ENCODE measurements at places on chromosomes 1 and 21.
A peak's percentile ranks its signal among the peaks of the same experiment; 100 is the strongest.

- DNase-seq, result no peak
Observed at GRCh38 chr1:53966794-53967193, 20.6 kb downstream of the LRRC42 start.

GRCh38 chr1:154263465-154264332 is 8.7 kb upstream of the HAX1 start:
- no peak for DNase-seq

- peak; percentile 33 for DNase-seq
Observed at GRCh38 chr21:17925000-17925610, 105.9 kb upstream of the C21orf91 start.

DNA sequence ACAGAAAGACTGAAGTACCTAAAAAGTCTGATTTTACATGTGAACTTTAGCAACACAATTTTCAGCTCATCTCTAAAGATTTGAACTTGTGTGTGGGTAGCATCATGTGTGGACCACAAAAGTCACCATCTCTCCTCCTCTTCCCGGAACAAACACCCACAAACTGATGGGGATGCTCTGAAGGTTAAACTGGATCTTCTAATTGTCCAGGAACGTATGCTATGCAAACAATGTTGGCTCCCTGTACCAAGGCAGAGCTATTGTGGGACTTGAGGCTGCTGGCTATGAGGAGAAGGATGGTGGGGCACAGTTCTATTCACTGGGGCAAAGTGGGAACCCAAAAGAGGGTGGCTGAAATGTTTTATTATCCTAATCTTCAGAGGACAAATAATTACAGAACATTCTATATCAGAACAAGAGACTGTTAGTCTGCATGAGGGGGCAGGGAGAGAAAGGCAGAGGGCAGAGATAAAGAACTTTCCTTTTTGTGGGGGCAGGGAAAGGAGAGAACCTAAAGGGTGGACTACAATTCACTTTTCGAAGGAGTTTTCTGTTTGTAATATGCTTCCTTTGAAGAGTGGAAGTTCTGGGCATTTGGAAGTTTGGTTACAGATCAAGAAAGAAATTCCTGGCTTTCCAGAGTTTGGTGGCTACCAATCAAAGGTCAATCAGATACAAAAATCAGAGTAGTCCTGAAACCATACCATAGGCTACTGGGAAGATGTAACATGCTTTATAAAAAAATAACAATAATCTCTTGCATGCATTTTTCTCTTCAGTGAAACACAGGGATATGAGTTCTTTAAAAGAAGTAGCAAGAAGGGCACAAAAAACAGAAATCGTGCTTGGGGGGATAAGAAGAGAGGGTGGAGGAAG is 62.9 kb downstream of the GADD45A start:
- DNase-seq, result no peak

GRCh38 chr1:167441222-167441621 is 77.1 kb downstream of the CD247 start:
- DNase-seq, result no peak

GRCh38 chr1:159007726-159008125 is 2.0 kb upstream of the IFI16 start:
- DNase-seq, result no peak

DNA sequence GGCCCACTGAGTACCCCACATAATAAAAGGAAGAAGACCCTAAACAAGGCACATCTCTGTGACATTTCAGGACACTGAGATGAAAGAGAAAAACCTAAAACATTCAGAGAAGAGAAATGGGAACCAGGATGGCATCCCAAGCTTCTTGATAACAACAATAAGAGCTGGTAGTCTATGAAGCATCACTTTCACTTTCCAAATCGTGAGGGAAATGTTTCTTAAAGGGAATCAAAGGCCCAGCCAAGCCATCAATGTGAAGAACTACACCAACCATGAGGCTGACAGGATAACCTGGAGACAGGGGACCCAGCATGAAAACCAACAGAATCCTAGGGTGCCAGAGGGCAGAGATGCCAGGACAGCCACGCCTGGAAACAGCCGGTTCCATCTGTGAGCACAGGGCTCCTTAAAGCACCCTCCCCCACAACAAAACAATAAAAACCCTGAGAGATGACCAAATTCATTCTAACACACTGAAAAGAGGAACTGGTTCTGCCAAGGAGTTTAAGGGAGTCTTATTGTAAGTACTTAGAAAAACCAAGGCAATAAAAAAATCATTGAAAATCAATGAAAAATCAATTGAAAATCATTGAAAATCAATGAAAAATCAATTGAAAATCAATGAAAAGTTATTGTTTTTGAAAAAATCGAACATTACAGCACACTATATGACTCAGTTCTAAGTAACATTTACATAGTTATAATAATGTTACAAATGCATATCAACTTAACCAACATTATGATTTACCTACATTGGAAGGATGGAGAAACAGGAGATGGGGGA is 141.5 kb upstream of the ERG start:
- no peak for DNase-seq

DNA sequence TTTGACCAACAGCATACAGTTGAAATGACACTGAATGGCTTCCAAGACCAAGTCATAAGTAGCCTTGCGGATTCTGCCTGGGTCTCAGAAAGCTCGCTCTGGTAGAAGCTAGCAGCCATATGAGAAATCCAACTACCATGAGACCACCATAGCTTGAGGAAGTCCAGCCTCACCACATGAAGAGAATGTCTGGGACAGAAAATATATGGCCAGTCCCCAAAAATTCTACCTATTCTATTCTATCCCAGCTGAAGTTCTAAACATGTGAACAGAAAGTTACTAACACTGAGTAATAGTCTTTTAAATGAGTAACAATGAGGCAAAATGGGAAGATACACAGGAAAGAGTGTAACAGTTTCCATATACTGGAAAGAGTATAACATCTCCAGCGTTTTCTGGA is 9.0 kb downstream of the FMO5 start:
- no peak for DNase-seq

DNA sequence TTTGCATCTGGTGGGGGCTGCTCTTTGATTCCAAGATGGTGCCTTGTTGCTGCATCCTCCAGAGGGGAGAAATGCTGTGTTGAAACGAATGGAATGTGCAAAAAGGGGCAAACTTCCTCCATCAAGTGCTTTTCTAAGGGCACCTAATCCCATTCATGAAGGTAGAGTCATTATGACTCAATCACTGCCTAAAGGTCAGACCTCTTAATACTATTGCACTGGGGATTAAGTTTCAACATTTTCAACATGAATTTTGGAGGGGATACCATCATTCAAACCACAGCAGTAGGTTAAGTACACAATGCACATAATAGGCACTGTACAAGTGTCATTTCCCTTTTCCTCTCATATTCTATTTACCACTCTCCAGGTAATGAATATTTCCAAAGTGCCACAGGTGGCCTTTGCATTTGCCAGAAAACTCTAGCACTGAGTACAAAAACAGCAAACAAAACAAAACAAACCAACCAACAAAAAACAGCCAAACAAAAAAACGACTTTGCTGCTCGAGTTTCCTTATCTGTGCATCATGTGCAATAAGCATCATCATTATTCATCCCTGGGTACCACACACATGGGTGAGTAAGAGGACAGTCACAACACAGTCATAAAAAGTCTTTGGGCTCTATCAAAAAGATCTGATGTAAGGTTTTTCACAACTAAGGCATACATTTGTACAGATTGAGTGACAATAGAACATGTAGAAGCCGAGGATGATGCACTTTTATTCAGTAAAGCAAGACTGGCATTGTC is 42.5 kb downstream of the IFI44 start:
- no peak for DNase-seq

- DNase-seq, result no peak
Observed at GRCh38 chr1:244665771-244666217, 12.9 kb downstream of the DESI2 start.

- no peak for DNase-seq
Observed at GRCh38 chr21:31725202-31725839, 6.6 kb downstream of the SCAF4 start.

DNA sequence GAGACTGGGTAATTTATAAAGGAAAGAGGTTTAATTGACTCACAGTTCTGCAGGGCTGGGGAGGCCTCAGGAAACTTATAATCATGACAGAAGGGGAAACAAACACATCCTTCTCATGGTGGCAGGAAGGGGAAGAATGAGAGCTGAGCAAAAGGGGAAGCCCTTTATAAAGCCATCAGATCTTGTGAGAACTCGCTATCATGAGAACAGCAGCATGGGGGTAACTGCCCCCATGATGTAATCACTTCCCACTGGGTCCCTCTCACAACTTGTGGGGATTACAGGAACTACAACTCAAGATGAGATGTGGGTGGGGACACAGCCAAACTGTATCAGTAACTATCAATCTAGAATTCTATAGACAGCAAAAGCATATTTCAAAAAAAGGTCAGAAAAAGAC is 64.7 kb upstream of the ACTRT2 start:
- no peak for DNase-seq

- DNase-seq, result no peak
Observed at GRCh38 chr1:38875811-38876210, 2.7 kb upstream of the MYCBP start.

DNA sequence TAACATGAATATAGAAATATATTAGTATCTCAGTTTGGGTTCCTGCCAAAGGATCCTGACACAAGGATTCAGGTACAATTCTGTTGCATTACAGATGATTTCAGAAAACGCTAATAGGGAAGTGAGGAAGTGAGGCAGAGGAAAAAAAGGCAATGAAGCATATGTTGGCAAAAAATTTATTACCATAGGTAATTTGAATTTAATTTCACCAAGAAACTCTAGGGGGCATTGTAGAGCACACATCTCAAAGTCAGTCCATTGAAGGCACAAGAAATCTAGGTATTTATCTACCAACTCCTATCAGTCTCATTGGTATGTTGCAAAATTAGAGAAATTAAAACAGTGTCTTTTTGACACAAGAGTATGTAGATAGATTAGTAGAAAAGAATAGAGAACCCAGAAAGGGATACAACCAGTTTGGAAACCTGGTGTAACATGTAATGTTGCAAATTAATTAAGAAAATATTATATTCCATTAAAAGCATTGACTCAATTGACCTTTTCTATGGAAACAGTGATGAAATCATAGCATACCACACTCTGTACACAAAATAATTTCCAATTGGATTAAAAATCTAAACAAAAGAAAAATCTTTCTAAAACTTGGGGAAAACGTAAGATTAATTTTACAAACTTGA is 104.9 kb upstream of the SNX7 start:
- no peak for DNase-seq

DNA sequence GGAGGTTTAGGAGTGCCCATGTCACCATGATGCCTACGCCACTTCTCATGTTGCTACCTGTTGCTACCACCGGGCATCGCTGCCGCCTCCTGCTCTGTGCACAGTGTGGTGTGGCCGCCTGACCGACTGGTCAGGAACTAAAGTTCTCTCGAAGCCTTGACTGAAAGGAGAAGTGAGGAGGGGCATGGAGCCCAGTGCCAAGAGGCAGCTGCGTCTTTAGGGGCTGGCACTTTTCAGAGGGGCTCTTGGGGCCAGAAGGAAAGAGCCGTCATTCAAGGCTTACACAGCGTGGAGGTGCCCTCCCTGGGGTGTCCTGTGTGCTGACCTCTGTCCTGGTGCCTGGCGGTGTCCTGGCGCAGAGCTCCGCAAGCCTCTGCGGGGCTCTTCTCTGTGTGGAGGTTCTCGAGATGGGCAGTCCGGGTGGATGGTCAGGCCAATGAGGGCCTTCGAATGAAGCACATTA is 57.2 kb downstream of the ADARB1 start:
- DNase-seq, result no peak
